CD8-positive, alpha-beta memory T cell (primary cell): ENCODE measurements at places on chromosomes 1 and 21.
A peak's percentile ranks its signal among the peaks of the same experiment; 100 is the strongest.

GRCh38 chr1:53122961-53123413 is 19.5 kb downstream of the SLC1A7 start:
- no peaks in the 10 kb centered on the region for H3K36me3 ChIP-seq
- no peak overlapping the region for H3K4me3 ChIP-seq
- no peaks in the 10 kb centered on the region for H3K4me1 ChIP-seq

GRCh38 chr21:29025328-29025713 is 853 bp downstream of the USP16 start:
- peak overlapping the region; percentile 94 for H3K4me3 ChIP-seq
- DNase-seq, result no peak
- no peaks in the 10 kb centered on the region for H3K36me3 ChIP-seq
- peaks cover 51% of the 10 kb centered on the region for H3K4me1 ChIP-seq
- no peaks in the 10 kb centered on the region for H3K27me3 ChIP-seq

GRCh38 chr1:178311164-178311563 is 185.6 kb downstream of the CLEC20A start:
- no peaks in the 10 kb centered on the region for H3K27me3 ChIP-seq
- H3K36me3 ChIP-seq, result no peaks in the 10 kb centered on the region
- H3K4me1 ChIP-seq, result no peaks in the 10 kb centered on the region
- H3K27ac ChIP-seq, result no peak overlapping the region
- DNase-seq, result no peak

DNA sequence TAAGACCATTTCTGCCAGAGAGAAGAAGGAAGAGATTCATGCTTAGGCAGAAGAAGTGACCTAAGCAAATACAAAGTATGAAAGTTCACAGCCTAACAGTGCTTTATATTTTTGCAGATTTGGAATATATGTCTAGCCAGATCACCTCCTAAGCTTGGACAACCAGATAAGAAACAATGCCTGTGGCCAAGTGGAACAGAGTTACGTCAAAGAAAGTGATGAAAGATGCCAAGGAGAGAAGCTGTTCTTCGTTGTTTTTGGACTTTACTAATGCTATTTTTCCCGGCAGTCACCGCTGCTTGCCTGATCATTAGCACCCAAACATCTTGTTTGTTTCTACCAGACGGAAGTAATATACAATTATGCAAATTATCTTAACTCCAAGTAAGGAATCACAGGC is 489.2 kb upstream of the C1orf87 start:
- no peak for DNase-seq
- H3K27me3 ChIP-seq, result no peaks in the 10 kb centered on the region
- no peak overlapping the region for H3K4me3 ChIP-seq
- no peak overlapping the region for H3K27ac ChIP-seq
- no peaks in the 10 kb centered on the region for H3K36me3 ChIP-seq

DNA sequence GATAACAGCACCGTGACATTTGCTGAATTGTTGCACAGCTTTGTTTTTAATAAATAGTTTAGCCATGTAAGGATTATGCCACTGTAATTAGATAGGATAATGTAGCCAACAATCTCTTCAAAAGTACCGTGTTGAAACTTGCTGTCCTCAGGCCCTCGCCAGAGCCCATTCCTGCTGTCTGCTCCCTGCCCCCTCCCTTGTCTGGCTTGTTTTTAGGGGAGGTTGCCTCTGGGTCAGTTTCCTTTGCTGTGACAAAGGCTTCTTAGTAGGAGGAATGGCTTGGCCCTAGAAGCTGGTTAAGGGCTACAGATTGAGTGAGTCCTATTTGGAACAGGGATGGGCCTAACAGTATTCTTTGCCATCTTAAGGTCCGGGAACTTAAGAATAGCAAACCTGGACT is 107.9 kb downstream of the LMO4 start:
- H3K4me1 ChIP-seq, result no peaks in the 10 kb centered on the region
- H3K27me3 ChIP-seq, result no peaks in the 10 kb centered on the region
- H3K36me3 ChIP-seq, result no peaks in the 10 kb centered on the region
- no peak overlapping the region for H3K4me3 ChIP-seq

- H3K27ac ChIP-seq, result no peak overlapping the region
- H3K36me3 ChIP-seq, result peaks cover 11% of the 10 kb centered on the region
- no peak for DNase-seq
- no peaks in the 10 kb centered on the region for H3K27me3 ChIP-seq
- peaks cover 28% of the 10 kb centered on the region for H3K4me1 ChIP-seq
Observed at GRCh38 chr1:226629210-226629895, 80.8 kb downstream of the STUM start.

DNA sequence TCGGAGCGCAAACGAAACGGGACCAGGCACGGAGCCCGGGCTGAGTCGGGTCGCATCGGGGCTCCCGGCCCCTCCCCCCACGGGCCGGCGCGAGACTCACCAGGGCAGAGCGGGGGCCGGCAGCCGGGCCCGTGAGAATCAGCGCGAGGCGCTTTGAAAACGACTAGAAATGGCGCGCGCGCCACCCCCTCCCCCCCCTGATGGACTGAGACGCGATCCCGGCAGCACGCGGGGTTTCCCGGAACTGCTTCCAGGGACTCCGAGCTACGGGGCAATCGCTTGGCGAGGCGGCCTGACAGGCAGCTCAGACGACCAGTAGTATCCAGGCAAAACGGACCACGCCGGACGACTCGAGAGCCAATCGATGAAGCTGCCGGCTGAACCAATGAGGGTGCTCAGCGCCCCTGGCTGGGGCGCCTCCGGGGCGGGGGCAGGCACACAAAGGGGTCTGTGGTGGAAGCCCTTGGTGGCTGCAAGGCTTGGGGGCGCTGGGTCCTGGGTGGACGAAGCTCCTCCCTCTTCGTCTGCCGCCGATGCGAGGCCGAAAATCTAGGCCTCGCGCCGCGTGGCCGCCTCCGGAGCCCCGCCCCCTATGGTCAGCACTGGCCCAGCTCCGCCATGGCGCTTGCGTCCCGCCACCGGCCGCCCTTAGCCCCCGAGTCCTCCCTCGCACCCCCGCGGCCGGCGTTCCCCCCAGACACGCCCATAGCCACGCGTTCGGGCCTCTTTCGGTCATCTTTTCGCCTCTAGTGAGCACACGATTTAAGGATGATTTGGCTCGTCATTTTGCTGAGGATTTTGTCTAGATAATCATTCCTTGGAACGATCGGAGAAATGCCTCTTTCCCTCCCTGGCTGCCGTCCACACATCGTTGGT is at the start of gene HNRNPR:
HNRNPR (minus strand) TSS at position 174 of the 876 bp plus-strand sequence. CDS start 3,276 bp downstream, outside the sequence.
- H3K27ac ChIP-seq, result peak within 1 kb of the TSS; percentile 79
- DNase-seq, result peak; percentile 99
- peaks cover 35% of the 10 kb centered on the region for H3K4me1 ChIP-seq
- no peaks in the 10 kb centered on the region for H3K27me3 ChIP-seq

GRCh38 chr1:88544195-88544594 is 139.9 kb upstream of the PKN2 start:
- H3K4me3 ChIP-seq, result no peak overlapping the region
- no peaks in the 10 kb centered on the region for H3K36me3 ChIP-seq
- no peaks in the 10 kb centered on the region for H3K4me1 ChIP-seq
- no peak for DNase-seq

DNA sequence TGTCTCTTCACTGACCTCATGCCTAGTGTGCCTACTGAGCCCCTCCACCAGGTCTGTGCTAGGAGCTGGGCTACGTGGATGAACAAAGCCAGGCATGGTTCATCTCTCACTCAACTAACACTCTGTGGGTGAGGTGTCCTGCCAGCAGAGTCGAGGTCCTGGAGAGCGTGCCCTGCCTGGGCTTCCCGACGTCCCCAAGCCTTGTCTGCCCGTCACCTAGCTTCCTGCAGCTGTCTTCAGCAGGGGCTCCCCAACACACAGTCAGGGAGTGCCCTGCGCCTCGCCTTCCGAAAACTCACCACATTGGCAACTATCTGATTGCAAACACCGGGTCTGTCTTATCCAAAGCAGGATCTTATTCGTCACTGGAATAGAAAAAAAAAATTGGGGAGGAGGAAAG is 167.5 kb upstream of the ZC3H12A start:
- no peaks in the 10 kb centered on the region for H3K4me1 ChIP-seq
- DNase-seq, result no peak
